ENCODE measurements at places on chromosomes 13 and 19.

DNA sequence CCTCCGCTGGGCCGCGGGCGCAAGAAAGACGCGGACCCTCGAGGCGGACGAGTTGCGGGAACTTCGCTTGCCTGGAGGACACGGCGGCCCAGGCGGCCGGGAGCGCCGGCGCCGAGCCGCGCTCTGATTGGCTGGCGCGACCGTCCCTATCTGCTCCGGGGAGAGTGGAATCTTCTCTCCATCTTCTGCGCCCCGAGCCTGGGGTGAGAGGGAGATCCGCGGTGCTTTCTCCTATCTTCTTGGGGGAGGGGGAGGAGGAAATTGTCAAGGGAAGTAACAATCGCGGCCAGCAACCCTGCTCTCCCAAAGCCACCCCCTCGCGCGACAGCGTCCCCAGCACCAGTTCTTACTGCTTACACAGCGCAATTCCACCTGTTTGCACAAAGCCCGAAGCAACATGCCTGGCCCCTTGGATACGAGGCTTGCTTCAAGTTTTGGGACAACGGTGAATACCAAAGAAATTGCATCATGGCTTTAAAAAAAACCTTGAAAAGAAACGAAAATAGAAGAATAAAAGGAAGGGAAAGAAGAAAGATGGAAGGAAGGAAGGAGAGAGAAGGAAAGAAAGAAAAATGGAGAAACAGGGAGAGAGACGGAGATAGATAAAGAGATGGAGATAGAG is 4.8 kb downstream of the SOX21 start:
- no peak for DNase-seq

- no peak for DNase-seq
Observed at GRCh38 chr19:45423033-45423588, 606 bp downstream of the ERCC1 start.

DNA sequence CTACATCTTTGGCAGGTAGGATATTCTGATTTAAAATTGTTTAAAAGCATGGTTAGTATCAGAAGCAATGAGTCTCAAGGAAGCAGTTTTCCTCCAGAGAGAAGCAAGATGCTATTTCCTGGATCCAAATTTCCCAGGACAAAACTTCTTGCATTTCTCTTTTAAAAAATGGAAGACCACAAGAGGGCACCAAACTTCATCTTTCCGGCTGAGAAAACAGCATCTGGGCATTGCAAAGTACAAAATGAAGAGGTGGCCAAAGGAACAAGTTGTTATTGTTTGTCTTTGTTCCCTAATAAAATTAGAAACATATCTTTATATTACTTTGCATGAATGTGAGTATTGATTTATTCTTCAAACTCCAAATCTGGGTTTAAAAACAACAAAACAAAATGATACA is 60.0 kb upstream of the LRCH1 start:
- DNase-seq, result no peak

GRCh38 chr19:1384478-1385110 is 887 bp downstream of the NDUFS7 start:
- DNase-seq, result no peak

DNA sequence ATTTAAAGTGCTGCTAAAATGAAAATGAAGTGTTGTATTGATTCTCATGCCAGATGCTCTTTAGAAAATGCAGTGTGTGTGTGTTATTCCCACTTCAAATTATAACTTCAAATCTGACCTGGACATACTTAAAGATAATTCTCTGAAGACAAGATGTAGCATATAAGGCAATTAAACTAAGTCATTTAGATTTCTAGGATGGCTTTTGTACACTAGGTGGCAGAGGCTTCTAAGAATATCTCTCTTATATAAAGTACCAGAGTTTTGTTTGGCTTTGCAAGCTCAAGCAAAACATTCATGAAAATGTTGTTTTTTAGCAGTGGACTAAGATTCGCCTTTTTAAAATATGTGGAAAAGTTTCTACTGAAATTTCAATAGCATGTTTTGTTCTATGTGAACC is 407.2 kb downstream of the GPC5 start:
- no peak for DNase-seq

DNA sequence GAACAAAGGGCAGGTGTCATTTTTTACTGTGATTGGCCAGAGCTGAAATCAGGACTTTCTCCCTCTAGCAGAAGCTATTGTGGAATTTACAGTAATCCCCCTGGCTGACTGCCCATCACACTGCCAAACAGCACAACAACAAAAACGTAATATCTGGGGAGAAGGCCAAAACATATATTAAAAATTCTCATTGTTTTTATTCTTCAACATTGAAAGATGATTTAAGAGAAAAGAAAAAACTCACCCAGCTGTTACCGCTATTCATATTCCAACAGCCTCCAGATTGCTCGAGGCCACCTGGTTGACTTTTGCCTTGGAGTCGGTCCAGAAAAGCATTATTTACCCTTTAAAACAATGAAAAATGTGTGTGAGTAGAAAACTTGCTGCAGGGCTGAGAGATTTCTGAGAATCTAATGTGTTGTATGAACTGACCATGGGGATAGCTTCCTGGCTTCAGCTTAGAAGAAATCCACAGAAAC is 97.2 kb downstream of the EPSTI1 start:
- DNase-seq, result no peak

DNA sequence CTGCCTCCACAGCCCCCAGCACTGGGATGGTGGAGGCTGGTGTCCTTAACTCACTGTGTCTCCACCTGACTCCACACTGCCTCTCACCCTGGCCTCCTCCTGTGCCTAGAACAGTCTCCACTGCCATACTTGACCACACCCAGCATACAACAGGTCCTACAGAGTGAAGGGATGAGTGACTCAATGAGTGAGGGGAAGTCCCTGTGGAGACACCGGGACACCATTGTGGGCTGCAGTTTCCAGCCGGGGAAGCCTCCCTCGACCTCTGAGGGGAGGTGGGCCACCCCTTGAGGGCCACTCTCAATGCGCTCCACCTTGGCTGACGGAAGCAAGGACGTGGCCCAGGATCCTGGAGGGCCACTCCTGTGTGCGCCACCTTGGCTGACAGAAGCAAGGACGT is 2.8 kb upstream of the ZNF135 start:
- DNase-seq, result no peak

- no peak for DNase-seq
Observed at GRCh38 chr13:71727662-71728061, 139.3 kb downstream of the DACH1 start.

DNA sequence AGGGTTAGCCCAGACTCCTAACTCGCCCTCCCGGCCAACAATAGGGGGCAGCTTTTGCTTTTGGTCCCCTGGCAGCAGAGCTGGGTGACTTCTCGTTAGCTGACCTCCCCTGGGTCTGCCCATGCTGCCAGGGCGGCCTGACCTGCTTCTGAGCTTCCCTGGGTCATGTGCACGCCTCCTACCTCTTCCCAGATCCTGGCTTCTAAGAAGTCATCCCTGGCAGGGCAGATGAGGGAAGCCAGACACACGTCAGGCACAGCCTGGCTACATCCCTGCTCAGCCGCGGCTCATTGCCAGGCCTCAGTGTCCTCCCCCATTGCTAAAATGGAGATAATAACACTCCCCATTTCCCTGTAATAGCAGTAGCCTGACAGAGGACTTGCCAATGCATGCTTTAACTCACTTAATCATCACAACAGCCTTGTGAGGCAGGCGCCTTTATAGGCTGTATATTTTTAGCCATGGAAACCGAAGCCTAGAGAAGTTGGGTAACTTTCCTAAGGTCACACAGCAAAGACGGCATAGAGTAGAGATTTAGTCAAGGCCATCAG is 2.1 kb downstream of the KCNK6 start:
- no peak for DNase-seq

GRCh38 chr13:107574517-107575210 is 640.7 kb downstream of the LIG4 start:
- no peak for DNase-seq

GRCh38 chr13:42041684-42042035 is 6.8 kb upstream of the DGKH start:
- no peak for DNase-seq

GRCh38 chr13:42752731-42753130 is 28.7 kb upstream of the FAM216B start:
- no peak for DNase-seq

DNA sequence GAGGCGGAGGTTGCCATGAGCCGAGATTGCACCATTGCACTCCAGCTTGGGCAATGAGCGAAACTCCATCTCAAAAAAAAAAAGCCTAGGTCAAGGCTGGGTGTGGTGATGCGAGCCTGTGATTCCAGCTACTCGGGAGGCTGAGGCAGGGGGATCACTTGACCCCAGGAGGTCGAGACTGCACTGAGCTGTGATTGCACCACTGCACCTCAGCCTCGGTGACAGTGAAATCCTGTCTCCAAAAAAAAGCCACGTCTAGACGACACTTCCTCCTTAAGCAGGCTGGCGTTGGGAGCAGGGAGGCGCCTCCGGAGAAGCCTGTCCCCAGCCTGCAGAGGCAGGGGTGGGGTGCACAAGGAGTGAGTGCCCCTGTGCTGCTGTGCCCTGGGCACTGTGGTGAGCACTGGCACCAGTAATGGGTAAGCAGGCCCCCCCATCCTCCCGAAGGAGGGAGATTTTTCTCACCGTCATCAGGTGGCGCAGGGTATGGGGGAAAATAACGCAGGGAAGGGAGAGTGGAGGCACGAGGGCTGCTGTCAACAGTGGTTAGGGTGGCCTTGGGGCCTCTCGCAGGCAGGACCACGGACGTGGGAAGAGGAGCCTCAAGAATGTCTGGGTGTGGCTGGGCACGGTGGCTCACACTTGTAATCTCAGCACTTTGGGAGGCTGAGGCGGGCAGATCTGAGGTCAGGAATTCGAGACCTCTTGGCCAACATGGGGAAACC is 706 bp downstream of the P2RY11 start:
- DNase-seq, result no peak

DNA sequence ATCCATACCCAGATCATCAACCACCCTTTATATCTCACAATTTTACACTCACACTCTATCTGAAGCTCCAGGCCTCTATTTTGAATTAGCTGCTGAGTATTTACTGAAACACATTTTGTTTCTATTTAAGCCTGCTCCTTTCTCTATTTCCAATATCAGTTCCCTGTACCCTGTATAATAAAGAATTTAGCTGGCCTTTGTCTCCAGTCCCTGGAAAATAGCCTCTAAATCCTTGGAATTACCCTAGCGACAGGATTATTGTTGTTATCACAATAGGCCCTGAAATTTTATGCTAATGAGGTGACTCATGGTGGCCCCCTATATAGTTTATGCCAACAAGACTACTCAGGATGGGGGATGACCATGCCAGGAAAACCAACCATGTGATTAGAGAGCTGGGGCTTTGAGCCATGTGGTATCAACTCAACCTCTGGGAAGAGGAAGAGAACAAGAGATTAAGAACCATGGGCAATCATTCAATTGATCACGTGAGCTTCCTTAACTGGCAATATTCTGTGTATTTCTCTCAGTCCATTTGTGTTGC is 72.7 kb downstream of the KATNAL1 start:
- no peak for DNase-seq

GRCh38 chr19:16595097-16595496 is 22.9 kb upstream of the SLC35E1 start:
- DNase-seq, result no peak

DNA sequence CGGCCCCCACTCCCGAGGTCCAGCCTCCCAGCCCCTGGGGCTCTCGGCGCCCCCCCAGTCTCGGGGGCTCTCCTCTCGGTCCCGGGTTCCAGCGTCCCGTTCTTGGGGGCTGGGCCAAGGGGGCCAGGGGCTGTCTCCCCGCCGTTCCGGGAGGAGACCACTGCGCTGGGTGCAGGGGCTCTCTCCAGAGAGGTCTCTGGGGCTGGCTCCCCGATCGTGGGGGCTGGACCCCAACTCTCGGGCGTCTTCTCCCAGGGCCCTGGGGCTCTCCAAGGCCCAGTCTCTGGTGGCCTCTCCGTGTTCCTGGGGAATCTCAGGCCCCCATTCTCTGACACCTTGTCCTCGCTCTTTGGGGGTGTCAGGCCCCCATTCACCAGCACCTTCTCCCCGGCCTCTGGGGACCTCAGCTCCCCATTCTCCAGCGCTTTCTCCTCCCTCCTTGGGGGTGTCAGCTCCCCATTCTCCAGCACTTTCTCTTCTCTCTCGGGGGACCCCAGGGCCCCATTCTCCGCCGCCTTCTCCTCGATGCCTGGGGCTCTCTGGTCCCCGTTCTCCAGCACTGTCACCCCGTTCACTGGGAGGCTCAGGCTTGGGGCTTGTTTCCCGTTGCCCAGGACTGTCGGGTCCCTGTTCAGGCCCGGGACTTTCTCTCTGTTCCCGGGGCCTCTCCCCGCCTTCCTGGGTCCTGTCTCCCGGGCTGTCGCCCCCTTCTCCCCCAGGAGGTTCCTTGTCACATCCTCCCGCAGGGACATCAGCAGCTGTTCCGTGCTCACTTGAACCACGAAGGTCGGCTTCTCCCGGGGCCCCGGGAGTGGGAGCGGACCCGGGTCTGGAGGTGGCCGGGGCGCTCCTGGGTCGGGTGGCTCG is 13.7 kb downstream of the LMTK3 start:
- no peak for DNase-seq

GRCh38 chr19:57279418-57280164 is 694 bp upstream of the ZNF460 start:
- DNase-seq, result peak; percentile 53

GRCh38 chr19:47241919-47242577 is 11.0 kb upstream of the BBC3 start:
- no peak for DNase-seq

- no peak for DNase-seq
Observed at GRCh38 chr19:16849168-16849567, 20.0 kb downstream of the SIN3B start.

- no peak for DNase-seq
Observed at GRCh38 chr13:38767506-38768265, 80.8 kb downstream of the FREM2 start.

DNA sequence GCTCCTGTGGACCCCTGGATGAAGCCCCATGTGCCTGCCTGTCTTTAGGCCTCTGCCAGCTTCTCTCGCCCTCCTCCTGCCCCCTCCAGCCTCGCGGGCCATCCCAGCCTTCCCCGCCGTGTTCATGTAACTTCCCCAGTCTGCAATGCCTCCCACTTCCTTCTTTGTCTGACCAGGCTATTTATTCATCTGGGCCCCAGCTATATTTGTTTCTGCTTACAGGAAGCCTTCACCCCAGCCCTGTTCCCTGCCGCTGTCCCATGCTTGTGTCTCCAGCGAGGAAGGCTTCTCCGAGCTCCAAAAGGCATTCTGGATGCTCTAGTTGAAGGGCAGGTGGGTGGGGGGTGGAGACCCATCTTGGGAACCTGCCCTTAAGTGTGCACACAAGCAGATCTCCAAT is 7.9 kb upstream of the C3 start:
- no peak for DNase-seq

DNA sequence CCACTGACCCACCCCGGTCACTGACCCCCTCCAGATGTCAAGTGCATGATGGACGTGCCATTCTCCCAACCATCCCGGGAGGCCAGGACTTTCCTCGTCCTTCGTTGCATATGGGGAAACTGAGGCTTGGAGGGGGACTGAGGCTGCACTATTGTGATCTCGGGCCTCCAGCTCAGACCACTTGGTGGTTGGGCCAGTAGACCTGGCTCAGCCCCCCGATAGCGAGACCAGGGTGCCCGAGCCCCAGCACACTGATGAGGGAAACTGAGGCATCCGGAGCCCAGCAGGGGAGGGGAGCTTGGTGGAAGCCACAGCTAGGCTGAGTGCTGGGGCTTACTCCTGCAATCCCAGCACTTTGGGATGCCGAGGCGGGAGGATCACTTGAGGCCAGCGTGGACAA is 10.4 kb downstream of the EFNA2 start:
- DNase-seq, result no peak

GRCh38 chr13:27170221-27170515 is 1.4 kb downstream of the USP12 start:
- no peak for DNase-seq
